ENCODE measurements at places on chromosomes 6 and 20.

DNA sequence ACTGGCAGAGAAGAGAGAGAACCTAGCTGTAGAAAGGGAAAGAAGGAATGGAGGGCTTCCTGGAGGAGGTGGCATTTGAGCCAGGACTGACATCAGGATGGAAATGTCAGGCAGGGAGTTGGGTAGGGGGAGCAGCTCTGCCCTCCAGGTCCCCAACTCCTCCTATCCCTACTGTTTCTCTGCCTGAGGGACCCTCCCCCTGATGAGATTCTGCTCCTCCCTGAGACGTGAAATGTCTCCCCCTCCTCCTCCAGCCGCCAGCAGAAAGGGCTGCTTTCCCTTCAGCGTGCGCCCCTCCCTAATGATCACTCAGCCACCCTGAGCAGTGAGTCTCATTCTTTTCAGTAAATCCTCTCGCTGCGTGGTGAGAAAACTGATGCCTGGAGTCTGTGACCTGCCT lies 40.6 kb downstream of the HLA-DPB1 start:
- no peak for DNase-seq

DNA sequence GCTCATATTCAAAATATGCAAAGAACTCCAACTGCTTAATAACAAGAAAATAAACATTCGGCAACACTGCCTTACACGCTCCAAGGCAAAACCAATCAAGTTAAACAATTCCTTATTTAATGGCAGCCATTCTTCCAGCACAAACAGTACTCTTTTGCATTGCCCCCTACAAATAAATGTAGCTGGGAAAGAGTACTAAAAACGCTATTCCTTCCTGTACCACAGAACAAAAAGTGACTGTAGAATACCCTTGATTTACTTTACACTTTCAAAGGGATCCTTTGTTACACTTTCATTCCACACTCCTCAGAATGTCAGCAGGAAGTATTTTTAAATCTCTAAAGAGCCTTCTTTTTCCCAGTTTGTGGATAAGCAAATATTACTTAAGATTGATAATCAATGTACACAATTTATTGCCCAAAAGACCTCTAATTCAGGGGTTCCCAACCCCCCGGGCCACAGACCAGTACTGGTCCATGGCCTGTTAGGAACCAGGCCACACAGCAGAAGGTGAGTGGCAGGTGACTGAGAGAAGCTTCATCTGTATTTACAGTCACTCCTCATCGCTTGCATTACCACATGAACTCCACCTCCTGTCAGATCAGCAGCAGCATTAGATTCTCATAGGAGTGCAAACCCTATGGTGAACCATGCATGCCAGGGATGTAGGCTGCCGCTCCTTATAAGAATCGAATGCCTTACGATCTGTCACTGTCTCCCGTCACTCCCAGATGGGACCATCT lies 51.6 kb downstream of the MBOAT1 start:
- no peak for DNase-seq

DNA sequence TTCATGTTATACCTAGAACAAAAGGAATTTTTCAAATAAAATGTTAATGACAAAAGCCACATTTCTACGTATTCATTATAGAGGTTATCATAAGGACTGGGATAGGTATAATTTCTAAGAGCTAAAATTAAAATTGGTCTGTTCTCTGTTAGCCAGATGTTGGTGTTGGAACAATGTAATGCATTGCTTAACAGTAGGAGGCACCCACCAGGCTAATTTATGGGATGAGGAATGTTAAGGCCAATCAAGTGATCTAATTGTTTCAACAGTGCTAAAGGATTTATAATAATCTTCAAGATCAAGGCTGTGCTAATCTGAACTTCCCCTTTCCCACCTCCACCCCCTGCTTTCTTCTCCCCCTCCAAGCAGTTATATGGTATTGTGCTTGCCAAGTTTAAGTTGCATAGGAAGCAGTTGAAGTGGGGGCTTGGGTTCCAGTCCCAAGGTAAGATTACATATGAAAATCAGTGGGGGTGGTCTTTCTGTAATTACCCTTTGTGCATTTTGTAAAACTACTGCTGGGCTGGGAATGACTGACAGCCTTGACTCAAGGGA lies 89.2 kb upstream of the BACH2 start:
- DNase-seq = no peak

DNA sequence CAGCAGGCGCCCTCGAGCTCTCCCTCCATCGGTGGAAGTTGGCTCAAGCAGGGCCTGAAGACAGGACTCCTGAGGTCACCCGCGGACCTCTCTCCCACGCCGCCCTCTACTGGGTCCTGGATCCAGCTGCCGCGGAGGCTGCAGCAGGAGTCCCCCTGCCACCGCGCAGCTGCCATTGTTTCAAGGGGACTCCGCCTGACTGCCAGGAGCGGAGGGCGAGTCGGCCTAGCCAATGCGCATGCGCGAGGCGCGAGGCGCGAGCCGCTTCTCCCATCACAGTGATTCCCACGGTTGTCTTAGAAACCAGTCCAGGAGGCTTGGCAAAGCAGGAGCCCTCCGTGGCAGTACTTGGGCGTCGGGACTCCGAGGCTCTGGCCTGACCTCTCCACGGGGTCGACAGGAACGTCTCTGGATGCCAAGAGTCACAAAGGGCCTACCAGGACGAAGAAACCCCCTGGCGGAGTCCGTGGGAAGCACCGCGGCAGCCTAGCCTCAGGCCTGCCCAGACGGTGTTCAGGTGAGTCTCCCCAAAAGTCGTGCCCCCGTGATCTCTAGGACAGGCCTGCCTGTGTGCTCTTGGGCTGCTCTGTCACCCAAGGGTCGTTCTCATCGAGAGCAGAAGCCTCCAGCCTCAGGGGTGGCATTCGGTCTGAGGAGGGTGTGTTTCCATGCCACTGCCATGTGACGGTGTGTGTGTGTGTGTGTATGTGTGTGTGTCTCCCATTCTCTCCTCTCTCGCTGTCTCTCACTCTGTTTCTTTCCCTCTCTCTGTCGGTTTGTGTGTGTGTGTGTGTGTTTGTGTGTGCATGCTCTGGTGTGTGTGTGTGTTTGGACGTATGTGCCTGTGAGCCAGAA lies 290.6 kb upstream of the ZNF337 start:
- no peak for DNase-seq

GRCh38 chr6:64691064-64691463 lies 1016.0 kb downstream of the EYS start:
- no peak for DNase-seq

Measured in fibroblast of skin of left biceps (primary cell).